Fibroblast of upper back skin (primary cell): ENCODE measurements at places on chromosomes 11 and 22.

DNA sequence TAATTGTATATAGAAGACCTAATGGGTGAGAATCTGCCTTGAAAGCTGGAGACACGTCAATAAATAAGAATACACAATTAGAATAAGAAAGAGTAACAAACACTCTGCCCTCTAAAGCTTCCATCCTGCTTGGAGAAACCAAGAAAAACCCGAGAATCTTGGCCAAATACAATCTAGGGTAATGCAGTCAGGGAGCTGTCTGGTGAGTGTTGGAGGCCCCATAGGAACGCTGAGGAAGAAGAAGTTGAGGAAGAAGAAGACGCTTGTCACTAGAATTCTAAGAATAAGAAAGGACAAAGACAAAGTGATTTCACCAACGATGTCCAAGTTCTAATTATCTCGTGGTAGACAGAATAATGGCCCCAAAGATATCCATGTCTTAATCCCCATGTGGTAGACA is 4485.9 kb upstream of the OR11H1 start:
- no peak for DNase-seq

GRCh38 chr11:106821291-106821690 is 197.0 kb downstream of the GUCY1A2 start:
- DNase-seq: no peak

GRCh38 chr11:89442801-89443200 is 48.4 kb downstream of the NOX4 start:
- no peak for DNase-seq

- no peak for DNase-seq
These were observed 726 bp downstream of the RTN4RL2 start for GRCh38 chr11:57460758-57461749.

- DNase-seq: no peak
These were observed 1.5 kb downstream of the FXYD6 start for GRCh38 chr11:117874910-117875381.

GRCh38 chr22:46674367-46674781 is 54.2 kb downstream of the GRAMD4 start:
- DNase-seq: peak; percentile 22

DNA sequence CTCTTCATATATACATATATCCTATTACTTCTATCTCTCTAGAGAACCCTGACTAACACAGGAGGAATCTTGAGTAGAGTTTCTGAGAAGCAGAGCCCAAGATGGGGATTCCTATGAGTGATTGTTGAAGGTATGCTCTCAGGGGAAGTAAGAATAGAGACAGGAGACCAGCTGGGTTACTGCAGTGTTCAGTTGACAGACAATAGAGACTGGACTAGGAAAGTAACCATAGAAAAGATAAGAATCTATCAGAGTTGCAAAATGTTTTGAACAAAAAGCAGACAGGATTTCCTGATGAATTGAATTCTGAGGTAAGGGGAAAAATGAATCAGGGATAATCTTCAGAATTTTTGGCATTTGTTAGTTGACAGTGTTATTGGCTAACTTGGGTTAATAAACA is 54.4 kb downstream of the SLC17A6 start:
- DNase-seq: peak; percentile 42

DNA sequence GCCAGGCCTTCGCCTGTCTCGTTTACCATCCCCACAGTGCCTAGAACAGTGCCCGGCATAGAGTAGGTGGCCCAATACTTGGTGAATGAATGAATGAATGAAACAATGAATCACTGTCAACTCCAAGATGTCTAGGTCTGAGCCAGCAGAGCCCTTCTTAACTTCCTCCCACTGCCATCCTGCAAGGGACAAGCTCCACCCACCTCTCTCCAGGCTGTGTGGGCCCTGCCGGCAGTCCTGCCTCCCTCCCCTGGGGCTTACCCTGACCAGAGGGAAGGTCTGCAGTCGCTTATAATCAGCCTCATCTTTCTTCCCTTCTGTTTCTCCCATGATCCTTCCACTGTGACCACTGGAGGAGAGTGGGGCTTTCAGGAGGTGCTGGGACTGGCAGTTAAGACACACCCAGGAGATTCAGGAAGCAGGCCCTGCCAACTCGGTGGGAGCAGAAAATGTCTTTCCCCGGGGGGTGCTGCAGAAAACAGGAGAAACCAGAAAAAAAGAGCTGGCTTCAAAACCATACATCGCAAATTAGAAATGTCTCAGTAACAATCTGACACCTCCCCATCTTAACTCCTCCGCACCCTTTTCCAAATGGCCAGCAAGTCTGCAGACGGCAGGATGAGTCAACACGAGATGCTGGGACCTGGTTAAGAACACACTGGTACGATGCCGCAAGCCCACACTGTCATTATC is 11.4 kb downstream of the DNAL4 start:
- DNase-seq: peak; percentile 57

DNA sequence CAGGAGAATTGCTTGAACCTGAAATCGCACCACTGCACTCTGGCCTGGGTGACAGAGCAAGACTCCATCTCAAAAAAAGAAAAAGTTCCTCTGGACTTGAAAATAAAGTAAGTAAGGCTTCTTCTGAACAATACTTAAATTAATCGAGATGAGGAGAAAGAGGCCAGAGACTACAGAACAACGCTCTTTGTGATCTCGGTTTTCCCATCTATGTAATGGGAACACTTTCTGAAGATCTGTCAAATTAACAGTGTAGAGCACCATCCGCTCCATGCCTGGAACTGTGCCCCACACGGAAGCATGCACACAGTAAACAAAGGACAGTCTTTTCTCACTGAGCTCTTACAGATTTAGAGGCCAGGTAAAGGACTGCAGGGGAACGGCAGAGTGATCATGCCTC is 9.1 kb downstream of the AP1B1 start:
- DNase-seq: no peak

DNA sequence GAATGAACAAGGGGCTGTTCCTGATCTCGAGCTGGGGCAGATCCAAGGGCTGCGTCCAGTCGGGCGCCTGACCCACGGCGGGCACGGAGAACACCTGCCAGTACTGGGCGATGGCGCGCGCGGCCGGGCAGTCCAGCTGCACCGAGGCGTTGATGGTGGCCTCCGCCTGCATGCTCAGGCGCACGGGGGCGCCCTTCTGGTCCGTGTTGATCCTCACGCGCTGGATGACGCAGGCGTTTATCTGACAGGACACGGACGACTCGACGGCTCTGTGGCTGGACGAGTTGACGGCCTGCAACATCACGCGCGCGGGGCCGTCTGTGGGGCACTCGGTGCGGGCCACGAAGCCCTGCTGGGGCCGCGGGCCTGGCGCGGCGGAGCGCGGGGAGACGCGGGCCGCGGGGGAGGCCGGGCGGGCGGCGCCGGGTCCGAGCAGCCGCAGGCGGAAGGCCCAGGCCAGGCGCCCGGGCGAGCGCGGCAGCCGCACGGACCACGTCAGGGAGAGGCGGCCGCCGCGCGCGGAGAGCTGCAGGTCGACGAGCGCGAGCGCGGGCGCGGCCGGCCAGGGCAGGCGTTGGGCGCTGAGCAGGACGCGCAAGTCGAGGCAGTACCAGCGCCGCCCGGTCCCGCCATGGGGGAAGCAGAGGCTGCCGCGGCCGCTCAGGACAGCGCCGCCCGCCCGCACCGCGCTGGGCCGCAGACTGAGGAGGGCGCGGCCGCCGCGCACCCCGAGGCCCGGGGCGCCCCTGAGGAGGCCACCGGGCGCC is 511 bp downstream of the PKDREJ start:
- DNase-seq: peak; percentile 33

DNA sequence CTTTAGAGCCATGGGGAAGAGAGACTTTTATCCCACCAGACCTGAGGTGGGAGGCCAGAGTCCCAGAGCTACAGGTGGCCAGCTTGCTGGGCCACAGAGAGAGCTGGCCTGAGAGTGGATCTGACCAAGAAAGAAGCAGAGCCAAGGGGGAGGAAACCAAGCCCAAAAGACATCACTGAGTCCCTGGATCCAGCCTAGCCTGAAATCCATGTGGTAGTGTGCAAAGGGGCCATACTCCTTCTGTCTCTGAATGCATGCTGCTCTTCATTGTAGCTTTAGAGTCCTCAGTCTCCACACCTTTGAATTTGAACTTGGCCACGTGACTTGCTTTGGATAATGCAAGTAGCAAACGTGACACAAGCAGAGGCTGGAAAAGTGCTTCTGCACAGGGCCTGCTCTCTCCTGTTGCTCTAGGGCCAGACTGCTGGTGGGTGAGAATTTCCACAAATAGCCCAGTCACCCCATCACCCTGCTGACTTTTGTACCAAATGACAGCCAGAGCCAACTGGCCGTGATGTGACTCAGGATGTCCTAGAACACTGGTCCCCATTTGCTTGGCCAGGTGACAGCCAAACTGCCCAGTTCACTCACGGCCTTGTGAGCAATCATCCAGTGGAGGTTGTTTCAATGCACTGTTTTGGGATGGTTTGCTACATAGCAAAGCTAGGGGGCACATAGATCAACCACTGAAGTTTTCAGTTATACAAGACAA is 93.6 kb downstream of the DHCR7 start:
- no peak for DNase-seq

- DNase-seq: no peak
These were observed 7.5 kb upstream of the CTSD start for GRCh38 chr11:1771273-1771672.

DNA sequence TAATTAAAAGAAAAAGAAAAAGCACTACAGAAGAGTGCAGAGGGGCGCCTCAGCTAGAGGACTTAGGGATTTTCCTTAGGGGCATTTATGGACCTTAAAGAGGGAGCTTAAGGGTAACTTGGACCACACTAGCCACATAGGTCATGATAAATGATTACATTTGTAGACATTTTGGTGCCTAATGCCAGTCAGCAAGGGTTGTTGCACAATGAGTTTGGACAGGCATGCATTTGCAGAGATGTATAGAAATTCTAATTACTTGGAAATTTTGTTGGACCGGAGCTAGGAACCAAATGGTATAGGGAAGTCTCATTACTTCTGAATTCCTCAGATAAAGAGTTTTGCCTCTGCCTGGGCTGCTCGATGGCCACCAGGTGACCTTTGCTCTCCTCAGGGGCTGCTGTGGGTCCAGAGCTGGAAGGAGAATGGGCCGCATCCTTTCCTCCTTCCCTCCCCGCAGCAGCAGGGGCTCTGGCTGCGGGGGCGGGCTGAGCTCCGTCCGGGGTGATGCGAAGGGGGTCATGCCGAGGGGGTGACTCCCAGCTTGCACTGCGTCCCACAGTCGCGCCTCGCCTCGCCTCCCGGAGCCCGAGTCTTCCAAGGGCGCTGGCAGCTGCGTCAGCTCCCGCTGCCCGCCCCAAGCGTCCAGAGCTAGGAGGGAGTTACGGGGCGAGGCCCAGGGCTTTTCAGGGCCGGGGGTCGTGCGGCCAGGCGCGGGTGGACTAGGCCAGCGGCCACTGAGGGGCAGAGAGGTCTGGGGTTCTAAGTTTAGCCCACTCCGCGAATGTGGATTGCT is 20.3 kb upstream of the MALAT1 start:
- peak; percentile 31 for DNase-seq

DNA sequence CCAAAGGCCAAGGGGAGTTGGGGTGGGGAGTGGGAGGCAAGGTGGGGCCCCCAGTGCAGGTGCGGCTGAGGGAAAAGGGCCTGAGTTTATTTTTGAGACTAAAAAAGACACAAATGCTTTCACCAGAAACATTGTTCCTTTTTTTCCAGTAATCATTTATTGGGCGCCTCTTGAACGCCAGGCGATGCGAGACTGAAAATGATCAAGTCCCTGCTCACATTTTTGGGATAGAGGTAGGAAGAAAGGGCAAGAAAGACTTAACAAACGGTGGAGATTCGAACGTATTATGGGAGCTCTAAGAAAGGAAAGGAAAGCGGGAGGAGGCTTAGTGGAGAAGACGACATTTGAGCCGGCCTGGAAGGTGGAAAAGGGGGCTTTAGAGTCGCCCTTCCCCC is 796 bp upstream of the SF3B2 start:
- no peak for DNase-seq

DNA sequence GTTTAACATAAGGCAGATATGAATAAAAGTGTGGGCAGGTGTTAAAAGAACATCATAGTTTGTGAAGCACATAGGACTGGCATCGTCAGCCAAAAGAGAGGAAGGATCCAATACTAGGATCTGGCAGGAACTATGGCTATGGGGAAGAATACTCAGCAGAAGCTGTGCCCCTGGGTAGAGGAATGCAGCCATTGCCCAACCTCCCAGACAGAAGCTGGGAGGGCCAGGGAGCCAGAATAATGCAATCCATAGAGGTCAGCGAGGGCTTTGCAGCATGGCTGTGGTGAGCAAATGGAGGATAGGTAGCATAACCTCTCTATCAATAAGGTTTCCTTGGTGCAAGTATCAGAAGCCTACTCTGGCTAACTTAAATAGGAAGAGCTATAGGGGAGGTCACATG is 11.7 kb upstream of the CSTF3 start:
- DNase-seq: peak; percentile 38

DNA sequence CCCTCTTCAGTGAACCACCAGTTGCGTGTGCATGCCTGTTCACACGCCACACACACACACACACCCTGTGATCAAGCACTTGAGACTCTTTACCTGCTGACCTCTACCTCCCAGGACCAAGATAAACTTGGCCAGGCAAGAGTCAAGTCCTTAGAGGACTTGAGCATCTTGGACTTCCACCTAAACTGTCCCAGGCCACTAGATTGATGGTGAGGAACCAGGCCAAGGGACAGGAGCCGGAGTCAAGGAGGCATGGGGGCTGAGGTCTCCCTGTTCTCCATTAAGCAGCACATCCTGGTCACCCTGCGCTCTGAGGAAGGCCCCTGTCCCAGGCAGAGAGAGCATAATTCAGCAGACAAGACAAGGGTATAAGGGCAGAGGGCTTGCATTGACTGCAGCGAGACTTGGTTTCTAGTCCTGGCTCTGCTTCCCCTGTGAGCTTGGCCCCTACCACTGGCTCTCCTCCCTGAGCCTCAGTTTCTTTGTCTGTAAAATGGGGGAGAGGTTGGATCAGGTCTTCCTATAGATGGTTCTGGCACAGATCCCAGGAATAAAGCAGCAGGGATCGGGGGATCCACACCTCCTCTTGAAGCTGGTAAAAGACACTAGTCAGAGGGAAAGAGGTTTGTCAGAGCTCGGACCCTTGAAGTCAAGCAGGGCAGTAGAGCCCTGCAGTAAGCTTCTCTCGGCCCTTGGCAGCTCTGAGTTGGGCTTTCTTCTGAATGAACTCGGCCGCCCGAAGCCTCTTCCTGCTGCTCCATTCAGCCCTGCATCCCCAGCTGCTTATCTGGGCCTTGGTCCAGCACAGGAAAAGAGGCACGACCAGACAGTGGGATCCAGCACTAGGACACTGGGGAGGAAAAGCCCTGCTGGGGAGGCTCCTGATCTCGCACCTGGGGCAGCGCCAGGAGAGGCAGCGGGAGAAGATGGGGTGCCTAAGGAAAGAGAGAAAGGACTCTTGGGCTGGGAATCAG is 2.0 kb downstream of the CREB3L1 start:
- DNase-seq: peak; percentile 82
